ENCODE measurements at places on chromosomes 3 and 15. TPM values are rescaled to one million over a fixed set of nuclear protein-coding genes. Genes with fewer than 3 reads are reported as not detected.

MYZAP gene
- 0.25 TPM for total RNA-seq

SAMD7 gene
- not detected for total RNA-seq

SLC9C1 gene
- 0.25 TPM for total RNA-seq

PLIN1 gene
- total RNA-seq = under 0.01 TPM

CLSTN2 gene
- total RNA-seq = 18.4 TPM

RTP3 gene
- not detected for total RNA-seq

AHSG gene
- total RNA-seq = not detected

POLQ gene
- total RNA-seq = 2.0 TPM

EIF2A gene
- 186 TPM for total RNA-seq

RHOV gene
- total RNA-seq = 8.9 TPM

RPUSD2 gene
- total RNA-seq = 8.1 TPM

KBTBD12 gene
- 2.0 TPM for total RNA-seq

ACTC1 gene
- total RNA-seq = 0.25 TPM

SLC2A2 gene
- not detected for total RNA-seq

MESP1 gene
- 2.0 TPM for total RNA-seq

EMC7 gene
- total RNA-seq = 14.5 TPM

PPP2R3A gene
- total RNA-seq = 29.7 TPM

NR1I2 gene
- total RNA-seq = 0.74 TPM

FAM227B gene
- 3.7 TPM for total RNA-seq

PLA2G4F gene
- not detected for total RNA-seq

ITGB5 gene
- 22.9 TPM for total RNA-seq

AGBL1 gene
- 0.98 TPM for total RNA-seq
